ENCODE measurements at places on chromosomes 2 and 18. TPM values are rescaled to one million over a fixed set of nuclear protein-coding genes. Genes with fewer than 3 reads are reported as not detected.

DNA sequence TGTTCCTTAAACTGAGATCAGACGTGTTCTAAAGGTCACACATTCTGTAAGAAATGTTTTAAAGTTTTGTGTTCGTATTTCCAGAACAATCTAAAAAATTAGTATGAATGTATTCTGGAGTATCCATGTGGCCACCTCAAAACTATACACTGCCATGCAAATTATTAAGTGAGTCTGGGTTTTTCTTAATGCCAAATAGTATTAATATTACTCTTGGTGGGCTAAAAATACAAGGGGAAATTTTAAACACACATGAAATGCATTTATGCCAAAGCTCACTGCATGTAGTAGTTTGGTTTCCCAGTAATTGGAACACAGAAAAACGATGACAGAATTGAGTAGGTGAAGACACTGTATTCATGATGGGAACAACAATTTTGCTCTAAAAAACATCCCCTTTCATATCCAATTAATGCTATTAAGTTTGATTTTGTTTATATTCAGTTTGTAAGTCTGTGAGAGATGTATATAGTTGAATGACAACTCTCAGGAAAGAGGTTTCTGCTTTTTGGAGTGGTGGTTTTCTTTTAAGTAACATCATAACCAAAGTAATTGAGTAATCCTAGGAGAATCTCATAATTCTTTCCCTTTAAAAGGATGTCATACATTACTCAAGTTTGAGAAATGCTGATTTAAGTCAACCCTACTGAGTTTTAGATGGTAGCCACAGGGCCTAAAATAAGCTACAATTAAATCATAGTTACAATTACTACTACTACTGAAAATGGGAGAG, 75.7 kb upstream of the CDCA7 start:
- no peak for DNase-seq

DNA sequence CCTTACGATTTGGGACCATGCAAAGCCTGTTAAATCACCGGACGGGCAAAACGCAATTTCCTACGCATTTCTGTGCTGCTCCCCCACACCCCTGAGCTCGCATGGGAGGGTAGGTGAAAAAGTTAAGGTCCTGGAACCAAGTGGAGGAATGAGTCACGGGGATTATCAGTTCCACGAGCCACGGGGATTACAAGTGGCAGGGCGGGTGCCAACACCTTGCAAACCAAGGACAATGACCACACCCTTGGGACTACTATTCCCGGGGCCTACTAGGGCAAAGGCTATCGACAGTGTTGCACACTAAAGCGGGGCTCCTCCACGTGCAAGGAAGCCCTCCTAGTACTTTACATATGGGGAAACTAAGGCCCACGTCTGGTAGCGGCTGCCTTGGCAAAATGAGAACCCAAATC, 447 bp downstream of the RETSAT start:
- DNase-seq: peak; percentile 29

- peak; percentile 34 for DNase-seq
These were observed 49.0 kb downstream of the ACTR2 start for GRCh38 chr2:65276609-65277008.

GRCh38 chr2:120787111-120787821, 51.6 kb downstream of the GLI2 start:
- DNase-seq: no peak

GRCh38 chr2:151902829-151903228, 74.6 kb upstream of the ARL5A start:
- DNase-seq: no peak

Gene CYP27C1
- not detected for total RNA-seq

Gene ATRAID
- total RNA-seq: 202 TPM

Gene HOXD12
- total RNA-seq: not detected

Gene INHA
- 0.26 TPM for total RNA-seq

Gene ALPI
- total RNA-seq: not detected
